ENCODE measurements at places on chromosomes 7 and 10.

DNA sequence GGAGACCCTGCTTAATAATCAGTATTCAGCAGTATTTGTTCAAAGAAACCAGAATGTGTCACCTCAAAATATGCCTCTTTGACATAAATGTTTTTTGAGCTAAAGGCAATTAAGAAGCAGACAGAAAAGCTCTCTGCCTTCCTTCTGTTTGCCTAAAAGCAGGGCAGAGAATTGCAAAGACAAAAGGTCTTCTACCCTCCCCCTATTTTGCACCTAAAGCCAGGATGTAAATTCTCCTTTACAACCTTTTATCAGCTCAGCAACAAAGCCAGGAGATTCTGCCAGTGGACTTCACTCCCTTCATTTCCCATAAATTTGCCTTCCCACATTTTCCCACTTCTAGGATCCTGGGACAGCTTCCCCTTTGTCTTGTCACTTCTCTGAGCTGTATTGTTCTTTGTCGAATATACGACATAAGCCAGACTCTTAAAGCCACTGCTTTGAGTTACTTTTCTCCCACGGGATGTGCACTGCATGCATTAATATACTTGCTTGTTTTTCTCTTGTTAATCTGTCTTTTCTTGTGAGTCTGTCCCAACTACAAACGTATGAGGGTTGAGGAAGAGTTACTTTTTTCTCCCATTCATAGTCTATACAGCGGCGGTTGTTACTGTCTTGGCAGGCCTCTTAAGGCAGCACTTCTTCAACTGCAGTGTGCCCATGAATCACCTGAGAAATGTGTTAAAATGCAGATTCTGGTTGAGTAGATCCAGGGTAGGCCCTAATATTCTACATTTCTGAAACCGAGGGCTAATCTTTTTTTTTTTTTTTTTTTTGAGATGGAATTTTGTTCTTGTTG lies 48.2 kb downstream of the ST8SIA6 start:
- no peak for DNase-seq

DNA sequence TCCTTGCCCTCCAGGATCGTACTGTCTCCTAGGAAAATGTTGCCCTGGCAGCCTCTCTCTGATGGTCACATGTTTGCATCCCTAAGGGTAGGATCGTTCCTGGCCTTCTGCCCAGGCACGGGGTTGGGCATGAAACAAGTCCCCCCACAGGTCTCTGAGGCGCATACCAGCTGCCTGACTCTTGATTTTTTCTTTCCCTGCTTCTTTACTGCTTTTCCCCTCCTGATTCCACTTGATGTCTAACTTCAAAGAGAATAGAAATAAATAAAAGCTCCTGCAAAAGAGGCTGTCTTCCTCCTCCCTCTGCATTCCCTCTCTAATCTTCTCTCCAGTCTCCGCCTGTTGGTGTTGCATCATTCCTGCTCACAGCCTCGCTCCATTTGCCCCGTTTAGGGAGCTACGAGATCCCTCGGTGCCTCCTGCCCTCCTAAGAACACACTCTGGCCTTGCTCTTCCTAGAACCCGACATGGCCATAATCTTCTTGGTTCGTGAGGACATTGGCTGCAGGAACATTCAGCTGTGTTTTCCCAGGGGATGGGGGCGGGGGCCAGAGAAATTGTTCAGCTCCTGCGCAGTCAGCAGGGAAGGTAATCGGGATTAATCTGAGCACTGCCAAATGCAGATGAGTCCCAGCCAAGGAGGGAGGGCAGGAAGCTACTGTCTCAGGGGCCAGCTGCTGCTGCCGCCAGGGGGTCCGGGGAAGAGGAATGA lies 26.0 kb downstream of the LEP start:
- DNase-seq, result no peak

DNA sequence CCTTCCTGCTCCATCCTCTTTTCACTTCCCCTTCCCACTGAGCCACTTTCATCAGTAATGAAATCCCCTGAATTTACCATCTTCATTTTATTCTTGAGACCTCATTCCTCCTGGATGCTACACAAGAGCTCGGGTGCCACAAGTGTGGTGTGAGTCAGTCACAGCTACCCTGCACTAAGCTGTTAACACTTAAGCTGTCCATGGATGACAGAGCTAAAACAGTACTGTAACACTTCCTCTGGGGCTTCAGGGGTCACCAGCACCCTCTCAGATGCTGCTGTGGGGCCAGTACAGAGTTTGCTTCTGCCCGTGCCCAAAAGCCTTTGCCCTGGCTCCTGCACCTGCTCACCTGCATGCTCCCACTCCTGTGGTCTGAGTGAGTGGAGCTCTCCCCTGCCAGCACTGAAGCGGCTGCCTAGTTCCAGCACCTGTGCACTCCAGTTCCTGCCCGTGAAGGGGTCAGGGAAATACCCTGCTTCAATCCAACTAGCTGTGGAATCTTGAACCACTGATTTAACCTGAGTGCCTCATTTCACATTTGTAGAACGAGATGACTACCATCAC lies 71.9 kb downstream of the POT1 start:
- DNase-seq, result no peak

GRCh38 chr10:127122831-127123230 lies 73.6 kb downstream of the INSYN2A start:
- no peak for DNase-seq

- no peak for DNase-seq
These were observed 187.1 kb downstream of the KIF20B start for GRCh38 chr10:89888321-89889070.

DNA sequence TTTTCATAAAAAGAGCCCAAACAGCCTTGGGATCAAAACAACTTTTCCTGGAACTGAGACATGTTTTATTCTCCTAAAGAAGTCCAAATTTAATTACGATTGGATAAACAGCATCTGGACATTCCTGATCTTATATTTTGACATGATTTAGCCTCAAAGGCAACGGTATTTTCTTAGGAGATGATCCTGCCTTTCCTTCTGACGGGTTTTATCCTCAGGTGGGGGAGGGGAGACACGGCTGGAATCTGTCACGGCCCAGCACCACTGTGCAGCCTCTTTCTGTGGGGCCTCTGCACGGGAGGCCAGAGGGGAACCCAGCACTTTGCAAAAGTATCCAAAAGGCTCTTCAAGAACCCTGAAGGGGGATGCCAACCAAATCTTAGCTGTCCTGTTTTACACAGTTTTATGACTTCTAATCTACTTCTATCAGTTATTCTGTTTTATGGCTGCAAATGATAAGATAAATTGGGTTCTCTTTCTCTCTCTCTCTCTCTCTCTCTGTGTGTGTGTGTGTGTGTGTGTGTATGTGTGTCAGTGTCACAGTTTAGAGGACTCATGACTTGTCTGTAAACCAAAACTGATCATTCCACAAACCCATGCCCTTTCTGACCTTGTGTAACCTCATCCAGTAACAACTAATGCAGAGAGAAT lies 321.1 kb upstream of the NPVF start:
- no peak for DNase-seq

DNA sequence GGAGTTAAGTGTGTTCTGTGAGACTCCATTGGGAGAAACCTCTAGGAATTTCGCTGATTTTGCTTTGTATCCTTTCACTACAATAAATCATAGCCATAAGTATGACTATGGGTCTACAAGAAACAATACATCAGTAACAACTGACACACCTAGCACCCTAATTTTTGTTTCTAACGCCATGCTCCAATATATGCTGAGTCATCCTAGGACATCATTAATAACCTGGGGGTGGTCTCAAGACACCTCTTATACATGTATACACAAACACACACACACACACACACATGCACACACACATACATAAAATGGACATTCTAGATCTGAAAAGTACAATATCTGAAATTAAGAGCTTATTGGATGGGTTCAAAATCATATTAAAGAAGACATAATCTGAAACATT lies 18.2 kb downstream of the ZNF248 start:
- DNase-seq, result no peak

- DNase-seq, result no peak
These were observed 57.1 kb upstream of the ABLIM1 start for GRCh38 chr10:114715171-114715670.

DNA sequence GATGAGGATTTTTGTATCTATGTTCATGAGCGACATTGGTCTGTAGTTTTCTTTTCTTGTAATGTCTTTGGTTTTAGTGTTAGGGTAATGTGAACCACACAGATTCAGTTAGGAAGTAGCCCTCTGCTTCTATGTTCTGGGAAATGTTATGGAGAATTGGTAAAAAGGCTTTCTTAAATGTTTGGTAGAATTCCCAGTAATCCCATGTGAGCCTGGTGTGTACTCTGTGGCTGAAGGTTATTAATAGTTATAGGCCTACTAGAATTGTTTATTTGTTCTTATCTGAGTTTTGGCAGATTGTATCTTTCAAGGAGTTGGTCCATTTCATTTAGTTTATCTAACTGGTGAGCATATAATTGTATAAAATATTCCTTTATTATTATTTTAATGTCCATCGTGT lies 484.6 kb upstream of the GHITM start:
- DNase-seq, result no peak

DNA sequence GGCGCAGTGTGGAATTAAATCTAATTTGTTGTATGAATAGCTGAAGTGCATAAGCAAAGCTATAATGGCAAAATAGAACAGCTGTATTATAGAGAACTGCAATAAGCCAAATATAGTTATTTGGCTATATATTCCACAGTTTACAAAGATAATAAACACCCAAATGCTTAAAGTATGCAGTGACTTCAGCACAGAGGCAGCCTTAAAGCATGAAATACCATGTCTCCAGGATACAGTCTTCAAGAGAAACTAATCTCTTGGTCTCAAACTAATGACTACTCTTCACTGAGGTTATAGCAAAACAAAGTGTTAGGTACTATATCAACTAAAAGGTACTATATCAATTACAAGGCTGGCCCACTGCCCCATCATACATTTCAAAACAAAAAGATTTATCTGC lies 48.0 kb downstream of the NT5C2 start:
- no peak for DNase-seq

DNA sequence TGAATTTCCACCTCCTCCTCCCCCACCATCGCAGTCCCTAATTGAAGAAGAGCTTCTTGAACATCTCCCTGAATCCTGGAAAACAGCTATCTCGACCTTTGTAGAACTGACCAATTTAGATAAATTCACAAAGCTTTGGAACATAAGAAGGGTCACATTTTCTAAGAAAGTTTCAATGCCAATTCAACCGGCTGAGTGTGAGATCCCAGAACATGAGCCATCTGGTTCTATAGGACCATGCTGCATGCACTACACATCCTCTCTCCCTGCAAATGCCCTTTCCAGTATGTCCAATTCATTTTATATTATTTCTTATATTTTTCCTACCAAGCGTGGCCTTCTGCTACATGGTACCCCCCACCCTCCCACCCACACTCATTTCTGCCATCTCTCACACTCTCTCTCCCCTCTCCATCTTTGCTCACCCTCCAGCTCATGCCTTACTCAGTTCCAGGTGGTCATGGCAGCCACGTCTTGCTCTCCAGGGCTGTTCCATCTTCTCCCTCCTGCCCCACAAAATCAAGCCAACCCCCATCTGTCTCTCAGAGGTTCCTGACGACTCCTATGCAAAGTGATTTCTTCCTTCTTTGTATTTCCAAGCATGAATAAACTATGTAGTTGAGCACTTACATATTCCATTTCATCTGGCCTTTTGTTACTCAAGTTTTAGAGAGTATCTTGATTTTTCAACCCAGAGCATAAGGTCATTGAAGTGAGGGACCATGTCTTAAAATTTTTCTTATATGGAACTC lies 19.3 kb downstream of the FRMD4A start:
- no peak for DNase-seq

DNA sequence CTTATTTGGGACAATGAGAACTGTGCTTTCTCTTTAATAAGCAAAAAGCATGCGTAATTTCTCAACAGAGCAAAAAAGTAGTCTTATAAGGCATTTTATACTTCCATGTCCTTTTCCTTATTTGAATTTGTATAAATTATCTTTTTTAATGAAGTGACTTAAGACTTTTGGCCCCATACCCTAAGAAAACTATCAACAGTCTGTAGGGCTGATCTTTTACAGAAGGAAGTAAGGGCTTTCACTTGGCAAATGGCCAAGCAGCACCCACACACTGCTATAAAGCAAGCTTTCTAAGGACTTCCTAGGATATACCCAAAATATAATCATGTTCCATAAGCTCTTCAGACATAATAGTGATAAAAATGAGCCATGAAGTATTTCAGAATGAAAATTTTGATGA lies 3.4 kb downstream of the CRPPA start:
- DNase-seq, result no peak

GRCh38 chr10:124225029-124225466 lies 131.7 kb upstream of the CHST15 start:
- DNase-seq, result no peak

GRCh38 chr7:29754874-29755490 lies 51.3 kb upstream of the WIPF3 start:
- DNase-seq, result no peak

- DNase-seq, result no peak
These were observed 13.2 kb downstream of the ZMIZ1 start for GRCh38 chr10:79082035-79082373.

GRCh38 chr7:44060948-44061644 lies 4.3 kb downstream of the PGAM2 start:
- no peak for DNase-seq

GRCh38 chr10:132412316-132413192 lies 15.6 kb downstream of the PWWP2B start:
- DNase-seq, result no peak

DNA sequence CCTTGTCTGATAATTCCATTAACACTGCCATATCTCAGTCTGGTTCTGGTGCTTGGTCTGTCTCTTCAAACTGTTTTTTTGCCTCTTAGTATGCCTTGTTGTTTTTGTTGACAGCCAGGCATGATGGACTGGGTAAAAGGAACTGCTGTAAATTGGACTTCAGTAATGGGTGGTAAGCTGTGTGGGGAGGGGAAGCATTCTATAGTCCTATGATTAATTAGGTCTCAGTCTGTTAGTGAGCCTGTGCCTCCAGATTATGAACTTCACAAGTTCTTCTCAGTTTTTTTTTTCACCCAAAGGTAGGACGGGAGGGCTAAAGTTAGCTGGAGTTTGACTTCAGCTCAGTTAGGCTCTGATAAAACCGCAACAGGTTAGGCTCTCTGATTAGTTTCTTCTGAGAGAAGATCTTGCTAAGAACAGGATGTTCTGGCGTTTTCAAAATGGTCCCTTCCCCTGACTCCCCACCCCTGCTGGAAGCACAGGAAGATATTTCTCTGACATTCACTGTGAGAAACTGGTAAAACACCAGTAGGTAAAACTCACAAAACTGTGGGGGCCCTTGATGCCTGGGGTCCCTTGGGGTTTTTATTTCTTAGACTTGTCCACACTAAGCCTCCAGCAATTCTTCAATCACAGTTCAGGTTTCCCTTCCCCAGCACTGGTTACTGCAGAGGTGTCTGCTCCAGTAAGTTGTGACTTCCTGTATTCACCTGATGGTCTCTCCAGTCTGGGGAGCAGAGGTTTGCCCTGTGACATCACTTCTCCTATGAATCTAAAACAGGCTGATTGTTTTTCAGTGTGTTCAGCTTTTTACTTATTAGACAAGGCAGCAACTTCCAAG lies 43.3 kb upstream of the CCDC71L start:
- DNase-seq, result no peak

GRCh38 chr10:15223174-15223573 lies 54.7 kb upstream of the NMT2 start:
- DNase-seq, result no peak

GRCh38 chr7:101018271-101019167 lies 1.4 kb upstream of the MUC17 start:
- no peak for DNase-seq

Data from stimulated activated CD4-positive, alpha-beta T cell treated with anti-CD3 and anti-CD28 coated beads, Interleukin-1b, Interleukin-23, amount 100 ng/mL, for 4 hours (primary cell).